AML-193 (cell line): ENCODE measurements at places on chromosomes 7 and 10.

DNA sequence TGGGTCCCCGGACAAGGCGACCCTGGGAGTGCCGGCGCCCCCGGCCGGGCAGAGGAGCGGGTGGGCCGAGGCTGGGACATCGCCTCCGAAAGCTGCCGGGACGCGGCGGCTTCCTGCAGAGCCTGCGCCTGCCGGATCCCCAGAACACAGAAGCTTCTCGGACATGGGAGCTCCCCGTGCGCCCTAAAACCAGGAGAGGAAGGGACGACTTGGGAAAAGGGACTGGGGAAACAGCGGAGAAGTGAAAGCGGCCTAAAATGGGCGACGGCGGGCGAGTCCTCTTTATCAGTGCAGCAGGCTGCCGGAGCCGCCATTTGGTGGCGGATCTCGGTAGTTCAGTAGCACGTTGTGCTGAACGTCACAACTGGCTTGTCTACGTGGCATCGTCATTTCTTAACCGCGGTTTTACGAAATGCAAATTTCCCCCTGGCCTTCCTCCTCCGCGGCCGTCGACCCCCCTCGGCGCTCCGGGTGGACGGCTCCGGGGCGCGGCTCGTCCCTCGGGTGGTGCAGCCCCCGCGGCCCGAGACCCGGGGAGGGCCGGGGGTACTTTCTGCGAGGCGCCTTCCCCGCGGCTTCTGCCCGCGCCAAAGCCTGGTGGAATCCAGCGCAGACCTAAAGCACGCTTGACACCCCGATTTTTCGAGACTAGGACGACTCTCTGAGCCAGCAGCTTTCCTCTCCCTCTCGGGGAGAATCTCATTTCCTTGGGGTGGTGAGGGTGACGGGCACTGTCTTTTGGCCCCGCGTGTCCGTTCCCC, 9.9 kb upstream of the SPAG6 start:
- no peak for DNase-seq

DNA sequence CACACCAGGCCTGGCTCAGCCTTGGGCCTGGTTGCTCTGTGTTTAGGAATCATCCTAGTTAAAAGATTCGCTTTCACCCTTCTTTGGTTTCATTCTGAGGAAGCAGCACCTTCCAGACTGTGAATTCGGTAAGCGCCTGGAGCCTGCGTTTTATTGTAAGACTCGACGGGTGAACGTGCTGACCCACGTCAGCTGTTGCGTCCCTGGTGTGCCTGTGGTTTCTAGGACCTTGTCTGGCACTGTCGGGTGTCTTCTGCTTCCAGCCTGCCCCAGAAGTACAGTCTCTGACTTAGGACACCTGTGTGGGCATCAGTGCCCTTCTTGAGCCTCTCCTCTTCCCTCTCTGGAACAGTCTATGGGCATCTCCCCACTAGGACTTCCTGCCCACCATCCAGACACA, 26.3 kb downstream of the MKI67 start:
- DNase-seq, result no peak

GRCh38 chr10:34547291-34547690, 267.8 kb downstream of the PARD3 start:
- no peak for DNase-seq

DNA sequence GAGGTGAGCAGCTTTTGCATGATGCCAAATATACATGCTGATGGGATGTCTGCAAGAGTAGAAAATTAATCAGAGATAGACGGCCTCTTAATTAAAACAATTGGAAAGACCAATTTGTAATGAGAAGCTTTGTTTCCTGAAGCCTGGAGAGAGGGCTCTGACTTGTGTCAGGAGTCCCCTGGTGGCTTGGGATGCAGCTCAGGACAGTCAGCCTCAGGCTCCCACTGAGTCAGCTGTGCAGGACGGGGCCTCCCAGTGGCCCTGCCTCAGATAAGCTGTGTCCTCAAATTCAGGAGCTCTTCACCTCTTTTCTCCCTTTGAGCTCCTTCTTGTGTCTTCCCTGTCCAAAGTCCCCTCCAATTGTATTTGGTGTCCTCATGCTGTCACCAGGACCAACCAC, 438.9 kb upstream of the PODXL start:
- no peak for DNase-seq

DNA sequence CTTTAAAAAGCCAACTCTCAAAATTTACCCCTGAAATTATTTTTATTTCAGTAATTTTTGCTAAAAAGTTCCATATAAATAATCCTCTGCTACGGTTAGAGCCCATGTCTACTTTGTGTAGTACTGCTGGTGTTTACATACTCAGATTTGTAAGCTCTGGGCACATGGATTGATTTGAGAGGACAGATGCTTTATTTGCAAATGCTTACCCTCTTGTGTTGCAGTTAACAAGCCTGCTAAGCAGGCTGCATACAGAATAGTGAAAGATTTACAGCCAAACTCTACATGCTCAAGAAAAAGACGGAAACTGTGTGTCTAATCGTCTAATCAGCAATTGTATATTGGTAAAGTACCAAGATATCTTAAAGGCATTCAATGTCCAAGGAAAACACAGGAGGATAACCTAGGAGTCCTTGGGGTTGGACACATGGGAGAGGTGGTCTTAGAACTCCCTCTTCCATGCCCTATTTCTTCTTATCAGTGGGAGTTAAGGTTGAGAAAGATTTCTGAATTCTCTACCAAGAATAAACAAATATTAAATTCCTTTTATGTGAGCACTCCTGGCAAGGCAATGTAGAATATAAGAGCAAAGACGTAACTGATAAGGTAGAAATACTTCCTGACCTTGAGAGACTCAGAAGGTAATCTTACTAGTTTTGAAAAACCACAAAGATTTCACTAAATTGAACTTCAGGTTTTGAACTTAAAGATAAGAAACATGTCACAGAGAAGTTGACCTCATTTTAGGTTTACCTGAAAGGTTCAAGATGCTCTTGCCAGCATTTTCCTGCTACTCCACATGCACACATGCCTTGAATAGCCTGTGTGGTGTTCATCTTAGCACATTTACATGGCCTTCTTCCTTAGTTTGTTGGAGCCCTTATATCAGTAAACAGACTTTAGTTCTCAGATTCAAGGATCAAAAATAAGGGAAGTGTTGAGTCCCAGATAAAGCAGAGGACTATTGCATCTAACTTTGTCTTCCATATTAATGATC, 1216.5 kb downstream of the SORCS3 start:
- DNase-seq, result no peak

DNA sequence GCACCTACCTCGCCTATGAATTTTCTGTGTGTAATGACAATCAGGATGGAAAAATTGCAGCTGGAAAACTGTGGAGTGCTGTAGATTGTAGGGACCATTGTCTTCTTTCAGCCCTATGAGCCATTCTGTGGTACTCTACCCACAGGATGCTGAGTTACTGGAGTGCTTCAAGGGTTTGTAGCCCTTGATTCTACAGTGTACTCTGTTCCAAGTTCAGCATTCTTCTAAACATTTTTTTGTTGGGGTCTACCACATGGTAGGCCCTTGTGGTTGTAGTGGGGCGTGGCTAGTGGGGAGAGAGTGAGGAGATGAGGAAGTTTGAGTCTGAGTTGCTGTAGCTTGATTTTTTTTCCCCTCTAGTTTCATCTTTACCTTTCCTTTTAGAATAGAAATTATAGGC, 33.5 kb downstream of the REEP3 start:
- no peak for DNase-seq

DNA sequence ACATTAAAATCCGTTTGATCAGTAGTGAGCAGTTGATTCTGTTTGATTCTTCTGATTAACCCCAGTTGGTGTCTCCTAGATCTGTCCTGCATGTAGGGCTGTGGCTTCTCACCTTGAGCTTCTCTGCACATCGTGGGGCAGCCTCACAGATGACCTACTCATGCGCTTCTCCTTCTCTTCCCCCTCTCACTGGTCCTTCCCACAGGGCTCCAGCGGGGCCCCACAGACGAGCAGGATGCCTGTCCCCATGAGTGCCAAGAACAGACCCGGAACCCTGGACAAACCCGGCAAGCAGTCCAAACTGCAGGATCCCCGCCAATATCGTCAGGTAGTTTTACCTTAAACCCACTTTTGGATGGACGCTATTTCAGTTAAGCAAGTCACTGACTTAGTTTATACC, 178.9 kb downstream of the ARHGAP21 start:
- no peak for DNase-seq

GRCh38 chr10:48813291-48813690, 126.3 kb downstream of the LRRC18 start:
- no peak for DNase-seq

- DNase-seq, result no peak
Observed at GRCh38 chr10:33047655-33048054, 89.6 kb upstream of the ITGB1 start.

DNA sequence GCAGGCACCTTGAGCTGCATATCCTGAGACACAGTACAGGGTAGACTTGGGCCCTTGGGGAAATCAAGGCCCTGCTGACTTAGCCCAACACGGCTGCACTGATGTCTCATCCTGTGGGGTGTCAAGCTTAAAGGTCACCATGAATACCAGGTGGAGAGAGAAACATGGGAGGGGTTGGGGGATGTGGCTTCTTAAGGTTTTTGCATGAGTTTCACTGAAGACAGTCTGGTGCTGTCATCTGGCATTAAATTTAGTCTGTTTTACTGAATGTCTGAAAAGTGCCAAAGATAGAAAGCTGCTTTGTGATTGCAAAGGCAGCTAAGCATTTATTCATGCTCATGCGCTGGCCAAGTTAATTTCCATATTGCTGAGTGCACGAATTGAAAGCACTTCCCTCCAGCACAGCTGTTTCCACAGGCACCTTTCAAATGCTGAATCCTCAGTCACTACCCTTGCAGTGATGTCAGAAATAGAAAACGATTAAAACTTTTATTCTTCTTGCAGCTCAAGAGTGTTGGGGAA, 102.1 kb downstream of the OSBPL3 start:
- no peak for DNase-seq

DNA sequence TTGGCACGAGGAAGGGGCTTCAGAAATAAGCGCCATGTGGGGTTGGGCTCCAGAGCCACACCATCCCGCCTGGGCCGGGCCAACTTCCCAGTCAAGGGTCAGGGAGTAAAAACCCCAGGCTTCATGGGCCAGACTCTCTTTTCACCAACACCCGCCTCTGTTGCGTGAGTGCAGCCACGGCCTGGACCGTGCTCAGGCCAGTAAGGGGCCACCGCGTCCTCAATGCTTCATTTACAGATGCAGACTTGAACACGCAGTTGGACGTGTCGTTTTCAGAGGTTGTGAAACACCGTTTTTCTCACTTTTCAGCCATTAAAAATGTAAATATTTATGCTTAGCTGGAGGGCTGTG, 161.0 kb downstream of the WDR37 start:
- no peak for DNase-seq

DNA sequence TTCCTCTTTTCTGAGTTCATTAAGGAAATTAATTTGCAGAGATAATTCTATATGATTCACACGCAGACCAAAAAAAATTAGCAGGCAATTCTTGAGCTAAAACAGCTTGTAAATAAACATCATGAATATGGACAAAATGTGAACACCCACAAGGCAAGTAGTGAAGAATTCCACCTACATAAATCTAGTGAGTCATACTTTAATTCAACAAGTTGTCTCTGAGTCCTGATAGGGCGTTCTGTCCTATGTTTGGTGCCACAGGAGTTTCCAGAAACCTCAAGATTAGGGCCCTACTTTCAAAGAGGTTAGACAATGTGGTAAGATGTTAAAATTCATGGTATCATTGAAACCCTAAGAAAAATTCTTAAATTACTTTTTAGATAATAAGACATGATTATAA, 122.3 kb downstream of the SGMS1 start:
- no peak for DNase-seq

DNA sequence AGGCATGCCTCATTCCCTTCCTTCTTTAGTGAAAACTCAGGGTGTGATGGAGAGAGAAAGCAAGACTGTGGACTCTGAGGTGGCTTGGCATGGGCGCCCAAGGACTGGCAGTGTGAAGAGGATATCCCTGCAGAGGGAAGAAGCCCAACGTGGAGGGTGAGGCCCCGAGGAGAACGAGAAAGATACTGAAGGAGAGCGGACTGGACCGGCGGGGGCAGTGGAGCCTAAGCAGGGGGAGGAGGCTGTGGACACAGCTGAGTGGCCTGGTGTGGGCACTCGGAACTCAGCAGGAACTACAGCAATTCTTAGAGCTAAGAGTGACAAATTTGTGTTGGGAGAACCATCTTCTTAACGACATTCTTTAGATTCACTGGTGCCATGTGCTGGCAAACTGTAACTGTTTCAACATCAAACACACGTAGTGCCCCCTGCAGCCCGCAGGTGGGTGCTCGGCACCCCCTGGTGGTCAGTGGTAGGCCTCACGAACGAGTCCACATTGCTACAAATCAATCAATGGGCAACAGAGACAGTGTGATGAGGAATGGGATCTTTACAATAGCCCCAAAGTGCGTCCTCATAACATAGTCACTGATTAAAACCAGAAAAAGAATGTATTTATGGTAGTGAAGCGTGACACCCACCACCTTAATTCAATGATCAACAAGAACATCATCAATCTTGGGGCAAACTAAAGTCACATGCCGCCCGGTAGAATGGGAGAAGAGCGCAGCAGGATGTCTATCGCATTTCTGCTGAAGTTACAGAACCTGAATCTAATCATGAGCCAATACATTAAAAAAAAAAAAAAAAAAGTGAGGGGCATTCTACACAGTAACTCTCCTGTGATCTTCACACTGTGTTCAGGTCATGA, 2.0 kb upstream of the SFTPA1 start:
- peak; percentile 6 for DNase-seq

GRCh38 chr10:127585519-127586023, 36.5 kb downstream of the NPS start:
- DNase-seq, result no peak

GRCh38 chr7:19117870-19118608, 603 bp upstream of the TWIST1 start:
- no peak for DNase-seq

DNA sequence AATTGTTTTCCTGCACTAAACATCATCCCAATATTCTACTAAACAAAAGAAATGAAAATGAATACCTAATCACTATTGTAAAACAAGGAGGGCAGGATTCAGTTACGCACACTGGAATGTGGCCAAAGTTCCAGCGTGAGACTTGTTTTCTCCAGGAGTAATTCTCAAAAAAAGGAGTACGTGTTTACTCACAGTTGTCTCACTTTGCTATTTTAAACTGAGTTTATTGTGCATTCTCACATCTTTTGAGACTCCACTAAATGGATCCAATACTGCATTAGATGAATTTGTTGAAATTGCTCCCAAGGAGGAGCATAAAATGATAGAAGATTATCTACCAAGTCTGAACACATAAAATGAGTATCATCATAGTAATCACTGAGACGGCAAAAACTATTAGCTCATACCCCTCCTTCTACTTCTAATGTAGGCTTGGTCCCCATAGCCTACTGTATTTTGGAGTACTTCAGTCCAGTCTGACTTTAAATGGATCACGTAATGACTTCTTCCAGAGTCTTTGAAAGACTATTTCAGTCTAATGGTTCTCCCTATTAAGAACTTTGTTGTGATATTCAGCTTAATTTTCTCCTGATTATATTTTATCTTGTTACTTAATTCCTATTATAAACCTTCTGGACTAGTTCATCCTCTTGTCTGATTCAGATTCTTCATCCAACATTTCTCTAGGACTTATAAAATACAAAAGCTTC, 3.8 kb downstream of the GRM3 start:
- no peak for DNase-seq
